HEK293T (cell line): ENCODE measurements at places on chromosomes 3 and 15.

GRCh38 chr3:49279376-49279775 is 2.3 kb upstream of the C3orf62 start:
- DNase-seq: no peak

DNA sequence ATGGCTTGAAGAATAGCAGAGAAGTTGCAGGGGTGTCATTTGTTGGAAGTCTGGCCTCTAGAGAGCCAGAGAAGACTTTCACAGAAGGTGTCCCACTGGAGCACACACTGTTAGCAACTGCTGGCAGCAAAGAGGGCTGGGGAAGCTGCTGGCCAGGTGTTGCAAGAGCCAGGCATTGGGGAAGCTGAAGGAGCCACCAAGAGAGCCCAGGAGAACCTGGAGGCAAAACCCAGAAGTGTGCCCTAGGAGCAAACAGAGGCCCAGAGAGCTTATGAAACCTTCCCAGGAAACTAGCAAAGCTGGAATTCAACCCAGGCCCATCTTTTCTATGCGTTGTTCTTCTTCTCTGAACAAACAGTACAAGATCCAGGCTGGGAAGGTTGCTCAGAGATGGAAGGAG is 132.7 kb upstream of the TRIM42 start:
- DNase-seq: no peak

GRCh38 chr3:144821583-144821982 is 850.0 kb downstream of the DIPK2A start:
- no peak for DNase-seq

- DNase-seq: no peak
Measured at GRCh38 chr3:179694731-179695130, 41.9 kb downstream of the USP13 start.

- DNase-seq: no peak
Measured at GRCh38 chr3:43473737-43474136, 148.1 kb downstream of the ANO10 start.

DNA sequence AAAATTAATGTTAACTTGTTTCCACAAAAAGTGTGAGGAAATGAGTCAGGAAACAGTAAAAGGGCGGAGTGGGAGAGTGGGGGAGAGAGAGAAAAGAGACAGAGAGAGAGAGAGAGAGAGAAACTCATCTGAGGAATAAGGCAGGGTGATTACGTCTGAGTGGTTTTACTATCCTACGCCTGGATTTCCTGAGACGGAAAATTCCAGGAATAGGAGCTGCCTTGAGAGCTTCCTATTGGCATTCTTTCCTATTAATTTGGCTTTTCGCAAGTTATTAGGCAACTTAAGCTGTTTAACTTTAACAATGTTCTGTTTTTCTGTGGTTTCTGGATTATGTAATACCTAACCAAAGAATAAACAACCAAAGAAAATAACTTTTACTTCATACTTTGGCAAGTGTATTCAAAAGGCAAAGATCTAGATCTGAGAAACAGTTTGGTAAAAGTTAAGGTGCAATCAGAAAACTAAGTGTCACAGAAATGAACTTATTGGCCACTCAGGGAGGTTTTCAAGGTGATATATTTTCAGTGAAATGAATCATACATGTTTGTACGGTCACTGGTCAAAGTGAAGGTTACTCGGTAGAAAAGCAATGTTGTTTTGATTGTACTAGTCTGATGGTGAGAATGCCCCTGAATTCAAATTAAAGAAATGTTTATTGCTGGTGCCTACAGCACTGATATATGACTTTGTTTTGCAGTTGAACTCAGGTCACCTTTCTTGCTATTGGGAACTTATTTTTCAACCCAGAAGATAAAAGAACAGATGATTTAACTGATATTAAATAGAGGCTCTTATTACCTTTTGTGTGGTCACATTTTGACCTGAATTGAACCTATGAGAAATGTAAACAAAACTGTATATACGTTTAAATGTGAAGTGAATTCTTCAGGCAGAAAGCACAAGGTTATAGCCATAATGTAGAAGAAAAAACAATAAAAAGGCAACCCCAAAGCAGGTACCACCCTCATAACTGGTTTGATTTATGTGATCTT is 39.9 kb upstream of the TNFSF10 start:
- DNase-seq: no peak

DNA sequence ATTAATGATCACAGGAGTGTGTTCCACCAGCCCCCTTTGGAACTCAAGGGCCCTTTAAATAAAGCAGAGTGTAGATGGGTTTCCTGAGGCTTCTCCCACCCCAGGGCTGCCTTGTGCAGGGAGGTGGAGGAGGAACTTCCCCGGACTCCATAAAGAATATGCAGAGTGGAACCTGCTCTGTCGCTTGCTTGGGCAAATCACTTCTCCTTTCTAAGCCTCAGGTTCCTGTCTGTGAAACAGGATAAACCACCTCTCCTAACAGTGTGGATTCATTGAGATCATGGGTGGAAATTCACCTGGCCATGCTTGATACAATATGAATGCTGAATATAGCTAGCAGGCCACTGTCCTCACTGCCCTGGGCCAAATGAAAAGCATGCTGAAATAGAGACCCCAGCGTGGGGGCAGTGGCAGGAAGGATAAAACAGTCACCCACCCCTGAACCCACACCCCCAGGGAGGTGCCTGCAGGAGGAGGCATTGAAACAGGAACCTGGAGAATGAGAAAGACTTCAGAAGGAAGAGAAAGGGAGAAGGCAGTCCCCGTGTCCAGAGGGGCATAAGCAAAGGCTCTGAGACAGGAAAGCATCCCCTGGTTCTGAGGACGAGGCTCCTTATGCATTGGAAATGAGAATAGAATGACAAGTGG is 41.1 kb upstream of the CHRNB4 start:
- no peak for DNase-seq

- DNase-seq: no peak
Measured at GRCh38 chr3:152350776-152351175, 82.0 kb downstream of the MBNL1 start.

- DNase-seq: no peak
Measured at GRCh38 chr3:197362081-197362480, 63.7 kb upstream of the DLG1 start.

- DNase-seq: no peak
Measured at GRCh38 chr3:142837526-142837925, 51.4 kb downstream of the PCOLCE2 start.

GRCh38 chr3:75048650-75049049 is 434.2 kb upstream of the CNTN3 start:
- no peak for DNase-seq

DNA sequence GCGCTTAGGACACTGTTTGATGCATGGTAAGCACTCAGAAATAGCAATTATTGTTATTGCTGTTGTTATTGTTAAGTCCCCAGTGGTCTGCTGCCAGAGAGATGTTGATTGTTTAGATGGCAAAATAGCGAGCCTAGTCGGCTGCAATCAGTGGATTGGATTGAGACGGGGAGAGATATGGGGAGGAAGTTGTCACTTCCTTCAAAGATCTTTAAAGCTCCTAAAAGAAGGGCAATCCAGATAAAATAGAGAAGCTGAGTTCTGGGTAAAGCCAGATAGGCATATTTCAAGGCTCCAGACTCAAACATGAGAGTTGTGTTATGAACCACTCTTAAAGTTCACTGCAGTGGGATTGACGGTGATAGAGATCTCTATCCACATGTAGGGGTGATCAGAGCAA is 64.5 kb downstream of the RYR3 start:
- DNase-seq: no peak

DNA sequence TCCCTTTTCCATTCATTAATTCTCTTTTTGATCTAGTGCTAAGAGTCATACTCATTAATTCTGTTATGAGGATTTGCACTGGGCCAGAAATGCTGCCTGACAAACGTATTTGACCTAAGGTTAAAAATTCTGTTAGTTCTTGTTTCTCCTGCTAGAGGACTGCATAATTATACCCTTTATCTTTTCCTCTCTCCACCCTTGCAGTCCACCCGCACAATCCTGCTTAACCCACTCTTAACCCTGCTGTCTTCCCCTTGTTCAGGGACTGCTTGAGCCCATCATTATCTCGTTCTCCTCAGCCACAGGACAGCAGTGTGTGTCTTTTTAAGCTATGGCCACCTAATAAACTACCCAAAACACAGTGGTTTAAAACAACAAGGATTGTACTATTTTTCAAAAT is 31.1 kb upstream of the DYNC1LI1 start:
- no peak for DNase-seq

GRCh38 chr3:127439621-127440020 is 150.9 kb downstream of the TPRA1 start:
- no peak for DNase-seq

DNA sequence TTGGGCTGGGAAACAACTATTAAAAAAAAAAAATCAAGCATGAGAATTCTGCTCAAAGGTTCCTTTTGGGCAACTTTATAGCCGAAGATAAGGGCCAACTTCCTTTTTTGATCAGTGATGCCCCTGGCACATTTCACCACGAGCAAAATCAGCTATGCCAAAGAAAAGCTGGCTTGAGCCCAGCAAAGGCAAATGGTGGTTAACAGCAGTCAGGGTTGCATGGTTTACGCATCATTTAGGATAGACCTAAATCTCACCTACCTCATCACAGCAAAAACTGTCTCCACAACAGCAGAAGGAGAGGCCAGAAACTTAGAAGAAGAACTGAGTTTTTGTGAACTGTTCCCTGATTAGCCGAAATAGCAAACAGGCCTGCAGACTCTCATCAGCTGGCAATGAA is 220.1 kb upstream of the CDIN1 start:
- no peak for DNase-seq

DNA sequence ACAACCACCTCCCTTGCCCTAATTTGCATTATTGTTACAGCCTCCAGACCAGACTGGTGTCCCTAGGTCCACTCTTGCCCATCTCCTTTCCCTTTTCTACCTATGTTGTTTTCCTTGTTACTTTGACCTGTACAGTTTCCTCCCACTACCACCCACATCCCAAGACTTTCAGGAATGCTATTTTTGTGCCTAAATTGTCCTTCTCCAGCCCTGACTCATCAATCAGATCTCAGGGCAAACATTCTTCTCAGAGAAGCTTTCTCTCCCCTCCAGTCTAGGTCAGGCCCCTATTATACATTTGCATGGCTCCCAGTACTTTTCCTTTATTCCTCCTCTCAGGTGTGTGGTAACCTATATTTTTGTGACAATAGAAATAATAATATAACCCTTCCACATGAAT is 241.5 kb downstream of the IGSF11 start:
- DNase-seq: no peak

DNA sequence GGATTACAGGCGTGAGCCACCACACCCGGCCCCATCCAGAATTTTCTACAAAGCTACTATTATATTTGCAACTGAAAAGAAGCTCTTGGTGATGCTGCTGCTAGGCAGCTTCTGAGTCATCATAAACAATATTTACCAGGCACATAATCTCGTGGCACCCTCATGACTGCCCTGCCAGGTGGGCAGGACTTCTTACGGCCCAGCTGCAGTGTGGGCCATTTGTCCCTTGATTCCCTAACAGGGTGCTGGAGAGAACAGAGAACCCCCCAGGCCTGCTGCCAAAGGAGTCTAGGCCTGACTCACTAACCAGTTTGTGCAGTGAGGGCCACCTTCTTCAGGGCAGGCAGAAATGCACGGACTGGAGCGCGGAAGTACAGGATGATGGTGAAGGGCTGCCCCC is 4.9 kb downstream of the EPB42 start:
- no peak for DNase-seq
